ENCODE measurements at places on chromosomes 2 and 18.
A peak's percentile ranks its signal among the peaks of the same experiment; 100 is the strongest.

DNA sequence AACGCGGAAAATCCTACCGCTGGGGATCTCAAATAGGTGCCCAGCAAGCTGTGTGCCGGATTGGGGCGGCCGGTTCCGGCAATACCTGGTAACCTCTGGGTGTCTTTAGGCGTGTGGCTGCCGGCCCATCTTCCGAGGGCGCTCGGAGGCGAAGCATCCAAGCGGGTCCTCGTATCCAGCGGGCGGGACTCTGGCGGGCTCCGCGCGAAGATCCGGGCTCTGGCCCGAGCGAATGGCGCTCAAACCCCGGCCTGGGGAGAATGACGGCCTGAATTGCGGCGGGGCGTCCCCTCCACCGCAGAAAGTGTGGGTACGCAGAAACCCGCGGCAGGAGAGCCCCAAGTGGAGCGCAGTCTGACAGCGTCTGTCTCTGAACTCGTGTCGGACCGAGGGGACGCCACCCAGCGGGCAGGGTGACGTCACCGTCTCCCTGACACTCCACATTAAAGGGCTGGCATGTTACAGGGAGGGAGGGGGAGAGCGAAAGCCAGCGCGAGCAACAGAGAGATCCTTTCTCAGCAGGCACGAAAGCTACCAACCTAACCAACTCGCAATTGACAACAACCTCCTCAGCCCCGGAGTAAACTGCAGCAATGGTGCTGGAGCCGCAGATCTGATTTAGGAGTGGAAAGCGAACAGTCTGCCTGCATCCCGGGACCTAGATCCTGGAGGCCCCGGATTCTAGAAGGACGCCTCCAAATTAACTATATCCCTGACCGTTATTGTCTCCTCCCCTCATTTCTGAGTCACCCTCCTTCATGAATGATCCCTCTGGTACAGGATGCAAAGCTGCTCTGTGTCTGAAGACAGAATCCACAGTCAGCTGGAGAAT is at the start of gene SKOR2:
TSS of gene SKOR2 (minus strand) at position 372 of the 832 bp plus-strand sequence. CDS start 2,477 bp downstream, outside the sequence.
- no peak for DNase-seq

DNA sequence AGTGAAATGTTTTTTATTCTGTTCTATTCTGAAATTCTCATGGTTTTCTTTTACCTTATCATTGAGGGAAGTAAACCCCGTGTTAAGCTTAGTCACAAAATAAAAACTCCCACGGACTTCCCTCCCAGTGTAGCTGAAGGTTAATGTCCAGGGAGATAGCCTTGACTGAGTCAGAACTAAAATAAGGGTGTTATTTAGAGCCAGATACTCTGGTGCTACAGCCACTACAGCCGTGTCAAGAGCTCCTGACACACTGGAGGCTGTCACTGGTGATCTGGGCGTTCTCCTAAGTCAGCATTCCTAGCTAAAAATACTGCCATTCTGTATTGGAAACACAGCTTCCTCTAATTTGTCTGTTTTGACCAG is 82.0 kb upstream of the RANBP2 start:
- DNase-seq: no peak

- no peak for DNase-seq
These were observed 673.1 kb upstream of the FSHR start for GRCh38 chr2:49827366-49827765.

GRCh38 chr2:172440795-172441194 is 13.4 kb downstream of the ITGA6 start:
- no peak for DNase-seq

GRCh38 chr18:49486606-49486952 is 455 bp downstream of the C18orf32 start:
- DNase-seq: no peak

- DNase-seq: no peak
These were observed 28.5 kb downstream of the CIB4 start for GRCh38 chr2:26612522-26613240.

DNA sequence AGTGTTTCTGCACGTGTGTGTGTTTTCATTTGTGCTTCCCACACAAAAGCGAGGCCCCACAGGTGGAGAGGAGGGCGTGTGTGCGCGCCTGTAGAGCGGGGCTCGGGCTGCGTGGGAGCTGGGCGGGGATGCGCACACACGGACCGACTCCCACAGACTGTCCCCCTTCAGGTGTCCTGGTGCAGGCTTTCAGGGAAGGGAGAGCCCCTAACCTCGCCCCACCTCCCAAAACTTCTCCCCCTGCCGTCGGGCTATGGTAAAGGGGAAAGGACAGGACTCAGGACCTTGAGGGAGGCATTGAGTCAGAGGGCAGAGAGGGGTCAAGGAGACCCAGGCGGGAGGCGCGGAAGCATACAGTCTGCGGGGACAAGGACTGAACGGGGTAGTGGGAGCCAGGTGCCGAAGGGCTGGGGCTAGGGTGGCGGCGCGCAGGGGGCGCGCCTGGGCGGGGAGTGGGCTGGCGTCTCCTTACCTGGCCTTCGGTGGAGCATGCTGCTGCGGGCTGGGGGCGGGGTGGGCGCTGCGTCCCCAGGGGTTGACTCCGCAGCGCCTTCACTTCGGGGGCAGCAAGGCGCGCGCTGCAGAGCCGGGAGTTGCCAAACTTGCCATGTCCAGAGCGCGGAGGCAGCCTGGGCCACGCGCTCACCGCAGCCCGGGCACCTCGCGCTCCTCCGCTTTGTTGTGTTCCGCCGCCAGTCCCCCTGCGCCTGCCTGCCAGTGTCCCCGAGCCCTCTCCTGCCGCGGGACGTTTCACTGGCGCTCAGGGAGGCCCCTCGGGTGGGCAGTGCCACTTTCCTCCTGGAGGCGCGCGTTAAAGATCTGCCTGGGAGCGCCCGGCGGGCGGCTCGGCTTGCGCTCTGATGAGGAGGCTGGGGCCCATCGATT is 302.0 kb downstream of the NCKAP5 start:
- no peak for DNase-seq

DNA sequence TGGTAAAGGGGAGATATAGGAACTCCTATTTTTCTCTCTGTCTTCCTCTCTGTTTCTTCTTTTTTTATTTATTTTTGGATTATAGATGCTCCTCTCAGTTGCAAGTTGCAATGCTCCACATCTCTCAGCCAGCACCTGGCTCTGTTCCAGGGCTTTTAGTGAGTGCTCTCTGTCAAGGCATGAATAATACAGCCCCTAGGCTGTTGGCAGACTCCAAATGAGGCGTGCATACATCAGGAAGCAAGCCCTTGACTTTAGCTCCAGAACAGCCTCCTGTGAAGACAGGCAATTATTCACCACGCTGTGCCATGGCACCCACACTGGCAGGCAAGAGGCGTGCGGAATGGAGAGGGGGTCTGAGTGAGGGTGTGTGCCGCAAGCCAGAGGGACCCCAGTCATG is 228.1 kb upstream of the PXDN start:
- no peak for DNase-seq

- DNase-seq: no peak
These were observed 175.3 kb downstream of the INHBB start for GRCh38 chr2:120520929-120521912.

GRCh38 chr2:24820175-24820513 is 26.9 kb downstream of the CENPO start:
- no peak for DNase-seq

GRCh38 chr2:53737091-53737490 is 30.5 kb upstream of the CHAC2 start:
- no peak for DNase-seq

DNA sequence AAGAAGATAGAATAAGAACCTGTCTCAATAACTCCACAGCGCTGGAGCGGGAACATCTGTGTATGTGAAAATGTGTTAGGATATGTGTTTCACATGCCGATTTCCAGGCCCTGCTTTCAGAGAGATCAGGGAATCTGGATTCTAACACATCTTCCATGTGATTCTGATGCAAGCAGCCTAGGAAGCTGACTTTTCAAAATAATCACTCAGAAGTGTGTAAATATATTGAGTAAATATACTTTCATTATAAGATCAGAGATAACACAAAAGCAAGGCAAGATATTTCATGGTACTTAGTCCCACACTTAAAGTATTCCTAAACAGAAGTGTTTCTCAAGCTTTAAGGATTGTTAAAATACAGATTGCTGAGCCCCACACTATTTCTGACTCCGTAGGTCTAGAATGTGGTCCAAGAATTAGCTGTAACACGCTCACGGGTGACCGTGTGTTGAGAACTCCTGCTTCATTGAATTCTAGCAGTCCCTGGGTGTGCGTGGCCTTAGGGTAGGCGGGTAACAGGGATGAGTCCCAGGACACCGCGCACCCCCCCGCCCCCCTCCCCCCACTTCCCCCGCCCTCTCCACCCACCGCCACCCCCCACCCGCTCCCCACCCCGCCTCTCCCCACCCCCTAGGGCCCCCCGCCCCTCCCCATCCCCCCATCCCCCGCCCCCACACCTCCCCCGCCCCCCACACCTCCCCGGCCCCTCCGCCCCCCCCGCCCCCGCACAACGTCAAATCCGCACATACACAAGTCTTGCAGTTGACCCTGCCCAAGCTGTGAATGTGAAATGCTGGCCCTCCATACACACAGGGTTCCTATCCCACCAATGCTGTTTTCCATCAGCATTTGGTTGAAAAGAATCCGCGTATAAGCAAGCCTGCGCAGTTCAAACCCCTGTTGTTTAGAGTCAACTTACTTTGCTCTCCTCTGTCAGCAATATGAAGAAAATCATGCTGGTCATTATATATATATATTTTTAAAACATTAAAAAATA is 94.2 kb upstream of the SLC39A10 start:
- no peak for DNase-seq

- no peak for DNase-seq
These were observed 5.4 kb downstream of the METTL21A start for GRCh38 chr2:207619764-207620203.

DNA sequence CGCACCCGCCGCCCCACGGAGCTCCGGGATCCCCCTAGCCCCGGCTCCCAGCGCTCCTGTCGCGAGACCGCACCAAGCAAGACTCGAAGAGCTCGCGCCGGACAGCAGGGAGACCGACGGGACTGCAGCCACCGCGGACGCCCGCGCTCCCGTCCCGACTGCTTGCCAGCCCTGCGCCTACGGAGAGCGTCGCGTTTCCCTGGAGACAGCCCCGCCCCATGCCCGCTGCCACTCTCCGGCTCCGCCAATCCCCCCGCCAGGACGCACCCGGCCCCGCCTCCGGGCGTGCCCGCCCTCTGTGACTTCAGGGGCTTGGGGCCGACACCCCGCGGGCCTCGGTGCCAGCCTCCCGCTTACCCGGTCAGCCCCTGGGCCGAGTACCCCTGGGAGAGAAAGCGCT is at the start of gene ANKMY1:
TSS of gene ANKMY1 (minus strand) at position 181 of the 400 bp plus-strand sequence. CDS start 653 bp downstream, outside the sequence.
- DNase-seq: peak; percentile 67

DNA sequence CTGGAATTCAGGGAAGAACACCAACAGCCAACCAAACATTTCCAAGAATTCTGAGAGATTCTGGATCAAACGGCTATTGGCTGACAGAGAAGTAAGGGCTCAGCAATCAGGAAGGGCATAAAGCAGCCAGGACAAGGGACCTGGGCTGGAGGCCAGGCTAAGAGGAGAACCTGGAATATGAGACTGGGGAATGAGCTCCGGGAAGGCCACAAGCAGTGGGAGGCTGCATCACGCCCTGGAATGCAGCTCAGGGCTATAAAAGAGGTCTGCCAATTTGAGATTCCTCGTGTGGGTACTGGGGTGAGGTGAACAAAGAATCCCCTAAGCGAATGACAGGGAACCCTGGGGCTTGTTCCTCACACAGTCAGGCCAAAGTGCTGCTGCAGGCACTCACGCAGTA is 60.4 kb downstream of the ANO7 start:
- DNase-seq: no peak

- DNase-seq: no peak
These were observed 254.6 kb upstream of the SPRED2 start for GRCh38 chr2:65686928-65687521.

GRCh38 chr2:80086831-80087230 is 217.7 kb downstream of the LRRTM1 start:
- DNase-seq: no peak

DNA sequence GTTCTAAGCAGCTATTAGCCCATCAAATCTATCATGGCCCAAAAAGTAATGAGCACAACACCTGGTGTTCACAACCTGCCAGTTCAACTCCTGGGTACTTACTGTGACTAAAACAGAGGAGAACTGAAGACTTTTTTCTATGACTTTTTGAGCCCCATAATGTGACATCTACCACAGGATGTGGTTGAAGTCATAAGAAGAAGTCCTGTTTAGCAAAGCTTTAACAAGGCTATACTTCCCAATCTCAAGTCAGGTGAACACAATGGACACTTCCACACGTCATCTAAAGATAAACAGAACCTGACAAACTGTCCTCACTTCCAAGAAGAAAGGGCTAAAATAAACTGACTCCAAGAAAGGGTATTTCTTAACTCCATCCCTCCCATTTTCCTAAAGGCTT is 138.8 kb downstream of the ATAD2B start:
- no peak for DNase-seq

DNA sequence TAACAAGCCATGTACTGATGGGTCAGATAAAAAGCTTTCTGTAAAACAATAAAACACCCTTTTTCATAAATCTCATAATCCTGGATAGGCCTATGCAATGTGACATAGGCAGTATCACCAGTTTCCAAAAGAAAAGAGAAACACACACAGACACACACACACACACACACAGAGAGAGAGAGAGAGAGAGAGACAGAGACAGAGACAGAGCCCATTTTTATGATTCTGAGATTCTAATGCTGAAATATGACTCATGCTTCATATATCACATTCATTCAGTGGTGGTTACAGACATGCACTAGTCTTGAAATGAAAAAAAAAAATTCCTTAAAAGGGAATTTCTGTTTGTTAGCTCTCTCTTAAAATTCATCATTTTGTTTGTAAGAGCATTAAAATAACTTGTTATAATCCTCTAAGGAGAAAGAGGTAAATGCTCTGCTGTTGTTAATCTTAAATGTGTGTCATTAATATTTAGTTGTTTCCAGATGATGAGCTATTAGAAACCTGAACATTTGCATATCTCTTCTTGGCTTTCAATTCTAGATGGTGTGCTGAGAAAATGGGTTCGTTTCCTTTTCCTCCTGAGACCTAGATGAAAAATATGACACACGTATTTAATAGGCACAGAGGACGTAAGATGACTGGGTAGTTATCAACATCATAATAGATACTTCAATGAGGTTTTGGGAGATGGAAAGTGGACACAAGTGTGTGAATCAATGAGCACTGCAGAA is 1598.7 kb upstream of the ACVR2A start:
- DNase-seq: no peak

DNA sequence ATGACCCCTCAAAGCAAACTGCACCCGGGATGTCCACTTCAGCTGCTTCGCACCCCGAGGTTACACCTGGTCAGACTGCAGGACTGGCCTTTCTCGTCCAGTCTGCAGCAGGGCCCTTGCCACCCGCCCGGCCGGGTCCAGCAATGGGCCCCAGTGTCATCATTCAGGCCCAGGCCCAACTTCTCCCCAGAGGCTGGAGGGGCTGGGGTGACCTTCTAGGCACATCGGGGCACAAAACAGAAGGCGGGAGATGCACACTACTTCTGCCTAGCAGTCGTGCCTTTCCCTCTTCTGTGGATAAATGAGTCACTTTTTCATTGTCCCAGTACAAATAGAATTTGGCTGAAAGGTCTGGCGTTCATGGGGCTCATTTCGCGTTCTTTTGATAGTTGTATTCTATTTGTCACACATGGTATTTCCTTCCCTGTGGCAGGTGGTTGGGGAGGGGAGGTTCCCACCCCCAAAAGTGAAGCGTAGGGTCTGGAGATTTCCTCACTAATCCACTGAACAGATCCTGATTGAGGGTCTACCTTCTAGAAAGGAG is 56.9 kb upstream of the ID2 start:
- DNase-seq: no peak
